ENCODE measurements at places on chromosomes 5 and 9.

GRCh38 chr5:67147760-67148159, 48.8 kb downstream of the CD180 start:
- DNase-seq, result no peak

DNA sequence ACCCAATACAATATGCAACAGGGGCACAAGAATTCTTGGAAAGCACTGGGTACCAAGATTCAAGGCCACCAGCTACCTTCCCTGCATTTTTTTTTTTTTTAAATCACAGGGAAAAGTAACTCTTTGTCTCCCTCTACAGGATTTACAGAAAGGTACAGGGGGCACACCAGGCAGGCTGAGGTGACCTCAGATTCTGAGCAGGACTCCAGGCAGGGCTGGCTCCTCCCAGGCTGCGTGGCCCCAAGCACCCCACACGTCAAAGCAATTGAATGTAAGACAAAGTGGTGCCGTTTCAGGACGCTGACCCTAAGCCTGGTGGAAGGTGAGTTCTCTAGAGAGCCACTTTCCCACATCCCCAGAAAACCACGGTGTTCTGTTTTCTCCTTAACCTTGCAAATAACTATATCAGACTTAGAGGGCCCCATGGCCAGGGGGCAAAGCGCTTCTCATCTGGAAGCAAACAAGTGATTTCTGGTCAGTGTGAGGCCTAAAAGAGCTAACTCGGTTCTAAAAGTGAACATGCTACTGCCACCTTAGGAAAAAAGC, 222.6 kb downstream of the ROR2 start:
- DNase-seq, result no peak

DNA sequence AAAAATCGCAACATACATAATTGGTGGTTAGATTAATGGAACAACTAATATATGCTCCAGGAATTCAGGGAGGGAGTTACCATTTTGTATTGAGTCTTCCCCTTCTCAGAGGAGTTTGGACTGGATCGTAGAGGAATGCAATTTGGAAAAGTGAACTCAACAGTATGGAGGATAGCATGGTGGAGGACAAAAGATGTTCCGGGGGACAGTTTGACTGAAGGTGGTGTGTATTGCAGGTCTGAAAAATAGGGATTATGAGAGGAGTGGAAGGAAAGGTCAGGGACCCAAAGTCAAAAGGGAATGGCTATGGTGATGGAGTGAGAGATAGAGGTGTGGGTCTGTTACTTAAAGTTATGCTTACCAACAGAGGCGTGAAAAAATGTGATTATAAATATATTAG, 1.5 kb downstream of the DNAJC21 start:
- no peak for DNase-seq

- no peak for DNase-seq
These were observed 24.8 kb downstream of the SMC2 start for GRCh38 chr9:104118916-104119315.

- DNase-seq, result no peak
These were observed 53.3 kb upstream of the FAM169A start for GRCh38 chr5:74919487-74919886.

DNA sequence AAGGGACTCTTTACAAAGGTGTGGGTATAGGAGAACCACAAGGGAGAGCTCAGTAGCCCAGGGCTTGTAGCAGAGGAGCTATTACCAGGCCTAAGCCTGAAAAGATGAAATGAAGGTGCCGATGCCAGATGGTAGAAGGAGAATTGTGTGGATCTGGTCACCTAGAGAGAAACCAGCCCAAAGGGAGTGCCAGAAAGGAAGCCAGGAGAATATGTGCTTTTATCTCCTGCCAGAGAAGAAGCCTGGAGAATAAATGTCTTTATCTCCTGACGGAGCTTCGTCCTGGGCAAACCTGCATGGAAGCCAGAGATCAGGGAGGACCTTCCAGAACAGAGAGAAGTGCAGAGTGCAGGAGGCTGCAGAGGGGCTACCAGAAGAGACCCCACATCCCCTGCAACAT, 142.6 kb downstream of the MED10 start:
- no peak for DNase-seq

DNA sequence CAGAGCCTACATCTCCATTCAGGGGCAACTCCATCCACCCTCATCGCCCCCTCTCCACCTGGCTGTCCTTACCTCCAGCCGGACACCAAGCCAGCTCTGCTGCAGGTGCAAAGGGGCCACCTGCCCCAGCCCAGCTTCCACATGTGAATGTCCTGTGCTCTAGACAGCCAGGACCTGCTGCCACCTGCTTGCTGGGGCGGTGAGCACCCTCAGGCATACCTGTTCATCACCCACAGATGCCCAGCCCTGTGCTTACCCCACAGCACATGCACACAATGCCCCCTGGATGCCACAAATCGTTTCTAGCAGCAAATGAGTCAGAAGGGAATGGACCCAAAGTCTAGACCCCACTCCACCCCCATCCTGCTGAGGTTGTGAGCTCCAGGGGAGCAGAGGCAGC, 13.3 kb upstream of the NKD2 start:
- no peak for DNase-seq

GRCh38 chr5:149448831-149449714, 70.0 kb upstream of the IL17B start:
- no peak for DNase-seq

DNA sequence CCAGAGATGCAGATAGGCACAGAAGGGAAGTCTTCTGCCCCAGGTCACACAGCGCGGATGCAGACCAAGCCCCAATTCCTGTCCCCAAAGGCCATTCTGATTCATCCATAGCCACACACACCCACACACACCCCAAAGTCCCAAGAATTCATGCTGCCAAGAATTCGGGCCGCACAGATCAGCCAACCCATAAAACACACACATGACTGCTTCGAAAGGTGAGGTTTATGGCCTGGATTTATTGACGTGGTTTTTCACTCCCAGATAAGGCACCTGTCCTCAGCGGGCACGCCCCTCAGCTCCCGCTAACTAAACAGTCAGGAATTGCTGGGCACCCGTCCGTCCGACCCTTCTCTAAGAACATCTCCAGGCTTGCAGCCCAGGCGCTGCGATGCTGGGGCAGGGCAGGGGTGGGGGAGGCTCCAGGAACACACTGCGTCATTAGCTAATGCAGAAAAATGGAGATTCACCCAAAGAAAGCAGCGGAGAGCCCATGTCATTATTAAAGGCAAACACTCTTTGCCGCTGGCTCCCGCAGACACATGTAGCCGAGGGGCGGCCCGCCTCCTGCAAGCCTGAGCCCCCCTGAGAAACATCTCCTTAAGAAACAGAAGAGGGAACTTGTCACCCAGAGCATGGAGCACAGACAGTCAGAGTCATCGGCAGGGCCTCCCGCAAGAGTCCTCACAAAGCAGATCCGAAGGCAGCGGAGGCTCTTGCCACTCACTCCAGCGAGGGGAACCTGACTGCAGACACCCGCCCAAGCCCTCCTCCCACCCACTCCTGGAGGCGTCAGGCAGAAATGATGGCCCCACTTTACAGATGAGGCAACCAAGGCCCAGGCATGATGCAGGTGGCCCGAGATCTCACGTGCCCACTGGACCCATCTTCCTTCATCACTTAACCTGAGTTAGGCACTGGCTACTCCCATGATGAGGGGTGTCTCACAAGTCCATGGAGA, 19.9 kb downstream of the VAV2 start:
- DNase-seq, result no peak

- DNase-seq, result no peak
These were observed 10.4 kb upstream of the ANXA1 start for GRCh38 chr9:73141282-73141681.

DNA sequence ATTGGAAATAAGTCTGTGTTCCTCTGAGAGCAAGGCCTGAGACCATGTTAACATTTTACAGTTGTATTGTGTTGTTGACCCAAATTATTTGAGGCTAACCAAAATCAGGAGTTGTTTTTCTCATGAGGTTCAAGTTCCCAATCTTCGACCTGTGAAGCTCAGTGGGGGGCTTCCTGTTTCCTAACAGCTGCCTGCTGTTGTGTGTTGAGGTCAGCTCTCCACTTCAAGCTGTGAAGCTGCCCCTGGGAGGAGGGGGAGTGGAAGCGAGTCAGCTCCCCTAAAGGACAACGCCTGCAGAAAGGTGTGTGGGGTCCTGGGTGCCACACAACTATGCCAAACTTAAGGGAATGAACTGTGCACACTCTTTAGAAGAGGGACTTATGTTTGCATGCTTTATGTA, 295.5 kb downstream of the IRX1 start:
- no peak for DNase-seq

- no peak for DNase-seq
These were observed 183.3 kb downstream of the FSTL4 start for GRCh38 chr5:133429046-133429445.

DNA sequence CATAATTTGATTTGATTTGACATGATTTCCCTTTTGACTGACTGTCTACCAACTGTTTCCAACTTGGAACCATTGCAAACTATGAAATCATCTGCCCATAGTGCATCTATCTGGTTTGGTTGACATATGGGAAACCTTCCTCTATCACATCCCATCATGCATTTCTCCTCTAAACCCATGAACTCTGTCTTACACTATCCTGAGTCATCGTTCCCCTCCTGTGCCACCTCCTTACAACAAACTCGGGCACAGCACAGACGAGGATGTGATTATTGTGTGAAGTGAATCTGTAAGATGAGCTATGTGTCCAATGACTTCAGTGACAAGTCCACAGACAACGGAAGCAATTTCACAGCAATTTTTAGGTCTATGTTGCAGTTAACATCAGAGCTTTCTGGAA, 126.1 kb downstream of the NPR3 start:
- DNase-seq, result no peak

DNA sequence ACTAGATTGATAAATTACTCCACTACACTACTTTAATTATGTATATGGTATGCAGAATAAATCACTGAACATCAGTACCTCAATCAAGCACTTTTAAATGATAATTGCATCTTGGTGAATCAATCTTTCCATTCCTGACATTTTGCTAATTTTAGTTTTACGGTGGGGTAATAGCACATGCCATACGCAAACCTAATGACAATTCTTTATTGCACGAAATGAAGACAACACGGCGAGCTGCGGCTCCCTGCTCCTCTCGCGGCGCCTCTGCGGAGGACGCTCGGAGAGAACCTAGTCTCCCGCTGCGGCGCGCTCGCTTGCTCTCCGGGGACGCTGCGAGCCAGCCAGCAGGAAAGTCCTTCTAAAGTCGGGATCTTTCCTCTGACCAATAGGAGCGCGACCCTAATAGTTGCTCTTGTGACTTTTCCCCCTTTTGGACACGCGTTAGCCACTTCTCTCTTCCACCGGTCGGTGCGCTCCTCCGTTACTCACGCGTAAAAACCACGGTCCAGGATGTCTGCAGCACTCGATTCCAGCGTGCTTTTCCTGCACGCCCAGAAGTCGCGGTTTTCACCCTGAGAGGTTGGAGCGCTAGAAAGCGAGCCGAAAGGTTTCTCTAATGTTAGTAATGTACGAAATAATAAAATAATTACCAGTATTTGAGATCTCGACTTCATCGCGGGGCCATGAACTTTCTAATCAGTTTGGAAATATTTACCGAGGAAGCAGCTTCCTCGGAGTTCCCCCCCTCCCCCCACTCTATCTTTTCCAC, 1.0 kb upstream of the MEF2C start:
- DNase-seq, result no peak

DNA sequence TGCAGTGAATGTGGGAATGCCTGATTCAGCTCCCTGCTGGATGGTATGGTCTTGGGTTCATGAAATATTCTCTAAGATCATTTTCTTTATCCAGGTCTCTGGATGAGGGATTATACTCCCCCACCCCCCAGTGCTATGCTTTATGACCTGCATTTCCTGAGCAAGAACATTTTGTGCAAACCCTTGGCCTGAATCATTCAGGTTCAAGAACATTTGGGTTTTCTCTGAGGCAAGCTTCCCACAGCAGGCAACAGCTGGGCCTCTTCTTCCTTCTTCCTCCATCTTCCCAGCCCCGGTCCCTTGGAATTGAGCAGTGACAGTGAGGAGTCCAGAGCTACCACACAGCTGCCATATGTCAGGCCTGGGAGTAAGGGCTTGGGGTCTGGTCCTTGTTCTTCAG, 58.6 kb upstream of the TNFSF15 start:
- DNase-seq, result no peak

Data from cortex of kidney (tissue), 1 donor.